ENCODE measurements at places on chromosomes 13 and 19. TPM values are rescaled to one million over a fixed set of nuclear protein-coding genes. Genes with fewer than 3 reads are reported as not detected.

The ZNF682 gene
- 1.1 TPM for total RNA-seq

The ZNF878 gene
- total RNA-seq = 1.1 TPM

GRCh38 chr19:15790096-15790495 is 2.6 kb downstream of the OR10H5 start:
- peak; percentile 30 for DNase-seq

- DNase-seq = no peak
Measured at GRCh38 chr13:51243832-51244231, 21.6 kb downstream of the FAM124A start.

- peak; percentile 49 for DNase-seq
Measured at GRCh38 chr13:96710166-96710862, 284.0 kb downstream of the OXGR1 start.

GRCh38 chr19:34254046-34254697 is at the start of gene GARRE1:
GARRE1 (plus strand) TSS chr19:34254554; CDS start chr19:34300474, 45,920 bp downstream.
- DNase-seq = peak; percentile 86

DNA sequence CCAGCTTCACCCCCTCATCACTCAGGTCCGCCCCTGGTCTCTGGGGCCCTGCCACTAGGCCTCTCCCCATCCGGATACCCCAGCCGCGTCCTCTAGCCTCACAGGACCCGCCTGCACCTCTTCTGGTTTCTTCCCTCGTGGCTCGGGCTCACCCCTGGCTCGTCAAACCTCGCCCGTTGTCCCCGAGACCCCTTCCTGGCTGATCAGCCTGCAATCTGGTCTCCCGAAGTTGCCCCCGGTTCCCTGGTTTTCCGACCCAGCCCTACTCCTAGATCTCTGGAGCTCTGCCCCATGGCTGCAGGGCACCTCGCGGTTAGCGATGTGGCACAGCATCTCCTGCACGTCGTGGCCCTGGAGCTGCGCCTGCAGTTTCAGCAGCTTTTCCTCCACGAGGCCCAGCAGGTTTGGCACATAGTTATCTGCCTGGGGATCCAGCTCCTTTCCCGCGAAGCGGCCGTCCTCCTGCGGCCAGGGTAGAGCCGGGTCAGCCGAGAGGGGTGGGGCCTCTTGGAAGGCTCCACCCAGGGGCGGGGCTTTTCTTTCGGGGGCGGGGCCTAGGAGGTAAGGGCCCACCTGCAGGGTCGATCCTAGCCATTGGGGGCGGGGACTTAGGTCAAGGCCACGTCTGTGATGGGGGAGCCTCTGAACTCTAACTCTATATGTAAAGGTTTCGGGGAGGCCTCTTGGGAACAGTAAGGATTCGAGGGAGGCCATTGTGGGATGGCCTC is 2.4 kb upstream of the RGL3 start:
- DNase-seq = no peak

All from MG63 (cell line).